Stimulated activated naive CD4-positive, alpha-beta T cell (primary cell): ENCODE measurements at places on chromosomes 4 and X.

- DNase-seq: no peak
These were observed 53.0 kb downstream of the HAND2 start for GRCh38 chr4:173477016-173477415.

- DNase-seq: no peak
These were observed 2.3 kb upstream of the RGS12 start for GRCh38 chr4:3290476-3290875.

GRCh38 chr4:37188100-37188499, 56.4 kb upstream of the NWD2 start:
- no peak for DNase-seq

DNA sequence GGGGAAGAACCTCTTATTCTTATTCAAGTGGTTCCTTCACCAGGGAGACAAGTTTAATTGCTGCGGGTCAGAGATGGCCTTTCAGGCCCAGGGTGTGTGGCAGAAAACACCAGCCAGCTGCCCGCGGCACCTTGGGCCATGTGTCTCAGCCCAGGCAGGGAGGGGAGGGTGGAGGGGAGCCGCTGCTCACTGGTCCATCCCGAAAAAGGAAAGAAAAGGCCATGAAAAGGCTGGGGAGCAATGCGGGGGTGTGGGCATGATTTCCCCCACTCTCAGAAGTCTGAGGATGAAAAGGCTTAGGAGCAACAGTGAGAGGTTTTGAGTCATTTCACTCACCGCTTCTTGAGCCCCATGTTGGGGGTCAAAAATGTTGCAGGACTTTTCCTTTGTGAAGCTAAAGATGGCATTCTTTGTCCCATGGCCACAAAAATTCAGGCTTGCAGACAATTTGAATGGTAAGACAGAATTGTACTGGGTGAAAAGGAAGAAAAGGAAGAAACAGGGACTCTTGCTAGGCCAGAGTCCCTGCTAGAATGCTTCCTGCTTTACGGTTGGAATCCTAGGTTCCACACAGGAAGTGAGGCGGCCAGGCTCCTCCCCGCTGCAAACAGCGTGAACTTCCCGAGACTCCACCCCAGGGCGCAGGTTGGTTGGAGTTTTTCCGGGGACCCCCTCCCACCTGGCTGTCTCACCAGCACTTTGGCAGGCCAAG, 17.4 kb upstream of the FAM47E start:
- no peak for DNase-seq

- DNase-seq: no peak
These were observed 5.1 kb downstream of the EFHC2 start for GRCh38 chrX:44338361-44338760.
